ENCODE measurements at places on chromosomes 1 and 21.

DNA sequence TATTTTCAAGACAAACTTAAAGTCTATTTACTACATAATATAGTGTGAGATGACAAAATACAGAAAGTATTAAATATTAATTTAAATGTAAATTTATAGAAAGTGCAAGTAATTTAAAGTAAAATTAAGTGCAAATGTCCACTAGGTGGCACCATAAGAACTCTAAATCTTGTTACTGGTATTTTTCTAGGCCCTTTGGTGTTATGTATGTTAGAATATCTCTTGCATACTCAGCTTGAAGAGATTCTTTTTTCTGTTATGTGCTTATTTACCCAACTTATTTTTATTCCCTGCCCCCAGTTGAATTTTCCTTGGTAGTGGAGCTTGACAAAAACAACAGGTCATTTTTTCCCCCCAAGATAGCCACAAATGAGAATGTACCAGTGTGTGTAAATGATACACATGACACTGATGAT, 71.5 kb downstream of the RPS6KC1 start:
- H3K27me3 ChIP-seq, result no peaks in the 10 kb centered on the region
- DNase-seq, result no peak
- no peaks in the 10 kb centered on the region for H3K36me3 ChIP-seq
- H3K27ac ChIP-seq, result no peak overlapping the region
- no peak overlapping the region for H3K4me3 ChIP-seq

- no peak for DNase-seq
- H3K27me3 ChIP-seq, result no peaks in the 10 kb centered on the region
- no peak overlapping the region for H3K4me3 ChIP-seq
- peaks cover 14% of the 10 kb centered on the region for H3K4me1 ChIP-seq
- H3K36me3 ChIP-seq, result no peaks in the 10 kb centered on the region
- peak overlapping the region; percentile 21 for H3K27ac ChIP-seq
These were observed 120.1 kb upstream of the RAVER2 start for GRCh38 chr1:64624808-64625207.

- H3K4me3 ChIP-seq, result no peak overlapping the region
- H3K4me1 ChIP-seq, result no peaks in the 10 kb centered on the region
- H3K27me3 ChIP-seq, result no peaks in the 10 kb centered on the region
These were observed 24.6 kb downstream of the NUF2 start for GRCh38 chr1:163346326-163346870.

- H3K4me1 ChIP-seq, result peaks cover 3% of the 10 kb centered on the region
- no peak overlapping the region for H3K27ac ChIP-seq
- no peak overlapping the region for H3K4me3 ChIP-seq
- H3K36me3 ChIP-seq, result no peaks in the 10 kb centered on the region
- no peak for DNase-seq
- no peaks in the 10 kb centered on the region for H3K27me3 ChIP-seq
These were observed 92.3 kb downstream of the ROR1 start for GRCh38 chr1:63866084-63866483.

GRCh38 chr1:43043695-43044094, 85.0 kb upstream of the SLC2A1 start:
- H3K4me3 ChIP-seq, result no peak overlapping the region
- no peaks in the 10 kb centered on the region for H3K27me3 ChIP-seq
- DNase-seq, result no peak
- no peak overlapping the region for H3K27ac ChIP-seq
- no peaks in the 10 kb centered on the region for H3K36me3 ChIP-seq
- no peaks in the 10 kb centered on the region for H3K4me1 ChIP-seq

DNA sequence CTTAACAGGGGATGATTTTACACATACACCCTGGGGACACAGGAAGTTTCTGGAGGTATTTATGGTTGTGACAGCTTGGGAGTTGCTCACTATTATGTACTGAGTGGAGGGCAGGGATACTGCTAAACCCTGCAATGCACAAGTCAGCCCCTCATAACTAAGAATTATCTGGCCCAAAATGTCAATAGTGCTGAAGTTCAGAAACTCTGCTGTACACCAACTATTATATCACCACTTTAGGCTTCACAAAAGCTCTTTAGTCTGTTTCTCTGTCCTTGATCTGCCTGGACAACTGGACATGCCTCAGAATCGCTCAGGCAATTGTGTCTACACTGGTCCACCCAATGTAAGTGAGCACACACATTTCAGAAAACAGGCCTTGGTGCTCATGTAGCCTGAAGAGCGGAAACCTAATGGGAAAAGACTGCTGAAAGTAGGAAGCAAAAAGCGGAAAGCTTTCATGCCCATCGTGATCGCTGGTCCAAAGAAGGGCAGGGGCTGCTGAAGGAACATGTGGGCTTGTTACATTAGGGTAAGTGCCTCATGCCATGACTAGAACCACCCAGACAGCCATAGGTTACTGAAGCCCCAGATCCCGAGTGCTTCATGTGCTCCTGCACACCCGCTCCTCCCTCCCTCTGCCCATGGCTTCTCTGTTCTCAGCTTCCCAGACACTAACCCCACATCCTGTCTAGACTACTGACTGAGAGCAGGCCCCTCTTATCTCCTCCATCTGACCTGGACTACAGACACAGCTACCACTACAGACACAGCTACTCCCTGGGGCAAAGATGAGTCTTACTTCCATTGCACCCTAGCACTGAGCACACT, 73.5 kb downstream of the LRIG2 start:
- H3K27me3 ChIP-seq, result no peaks in the 10 kb centered on the region
- H3K27ac ChIP-seq, result no peak overlapping the region
- no peak for DNase-seq
- H3K4me3 ChIP-seq, result no peak overlapping the region

- no peaks in the 10 kb centered on the region for H3K36me3 ChIP-seq
- peak overlapping the region; percentile 26 for H3K27ac ChIP-seq
- no peaks in the 10 kb centered on the region for H3K27me3 ChIP-seq
These were observed 6.0 kb downstream of the S100B start for GRCh38 chr21:46598581-46599572.

GRCh38 chr1:90712915-90713730, 4.0 kb downstream of the BARHL2 start:
- no peak for DNase-seq
- no peaks in the 10 kb centered on the region for H3K36me3 ChIP-seq
- H3K27me3 ChIP-seq, result no peaks in the 10 kb centered on the region
- H3K4me1 ChIP-seq, result peaks cover 2% of the 10 kb centered on the region

DNA sequence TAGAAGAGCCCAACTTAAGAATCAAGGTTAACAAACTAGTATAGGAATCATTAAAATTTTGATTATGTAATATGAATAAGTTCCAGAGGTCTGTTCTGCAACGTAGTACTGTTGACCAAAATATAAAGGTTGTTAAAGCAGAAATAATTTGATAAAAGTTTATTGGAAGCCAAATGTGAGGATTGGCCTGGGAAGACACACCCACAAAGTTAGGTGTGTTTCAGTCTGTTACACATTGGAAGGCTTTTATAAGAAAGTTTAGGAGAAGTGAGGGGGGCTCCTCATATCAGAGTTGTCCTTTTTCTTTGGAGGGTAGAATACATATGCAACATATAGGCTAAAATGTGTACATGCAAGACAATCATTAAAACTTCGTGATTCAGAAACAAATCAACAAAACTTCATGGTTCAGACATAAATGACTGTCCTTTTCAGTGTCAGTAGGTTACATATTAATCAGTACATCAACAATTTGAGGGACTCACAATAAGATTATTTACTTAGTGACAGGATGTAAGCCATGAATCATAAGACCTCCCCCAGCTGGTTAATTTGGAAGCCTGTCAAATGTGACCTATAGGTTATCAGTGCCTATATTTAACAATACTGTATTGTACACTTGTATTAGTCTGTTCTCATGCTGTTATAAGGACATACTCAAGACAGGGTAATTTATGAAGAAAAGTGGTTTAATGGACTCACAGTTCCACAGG, 245.0 kb upstream of the B3GALT2 start:
- no peaks in the 10 kb centered on the region for H3K36me3 ChIP-seq
- H3K4me1 ChIP-seq, result no peaks in the 10 kb centered on the region
- no peak overlapping the region for H3K27ac ChIP-seq
- H3K4me3 ChIP-seq, result no peak overlapping the region
- DNase-seq, result no peak

- no peak for DNase-seq
- H3K4me1 ChIP-seq, result no peaks in the 10 kb centered on the region
- no peak overlapping the region for H3K27ac ChIP-seq
- no peaks in the 10 kb centered on the region for H3K27me3 ChIP-seq
- no peaks in the 10 kb centered on the region for H3K36me3 ChIP-seq
- H3K4me3 ChIP-seq, result no peak overlapping the region
These were observed 140.3 kb upstream of the CSF3R start for GRCh38 chr1:36622741-36623648.

DNA sequence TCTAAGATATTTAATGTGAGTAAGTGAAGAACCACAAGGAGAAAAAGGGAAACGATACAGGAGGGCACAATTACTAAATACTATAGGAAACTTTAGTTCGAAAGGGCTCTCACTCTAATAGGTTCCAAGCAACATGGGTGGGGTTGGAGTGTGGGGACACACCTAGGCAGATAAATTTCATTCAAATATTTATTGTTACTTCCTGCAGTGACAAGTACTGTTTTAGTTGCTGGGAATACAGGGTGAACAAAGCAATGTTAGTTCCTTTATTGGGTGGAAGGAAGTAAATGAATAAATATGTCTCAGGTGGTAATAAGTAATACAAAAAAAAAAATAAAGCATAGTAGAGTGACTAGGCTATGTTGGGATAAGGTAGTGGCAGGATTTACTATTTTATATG, 73.2 kb upstream of the B3GALT2 start:
- no peaks in the 10 kb centered on the region for H3K36me3 ChIP-seq
- H3K4me1 ChIP-seq, result no peaks in the 10 kb centered on the region
- H3K4me3 ChIP-seq, result no peak overlapping the region
- no peak overlapping the region for H3K27ac ChIP-seq

GRCh38 chr1:227937838-227938145, 9.9 kb downstream of the WNT9A start:
- H3K4me1 ChIP-seq, result peaks cover 3% of the 10 kb centered on the region
- no peaks in the 10 kb centered on the region for H3K27me3 ChIP-seq
- no peaks in the 10 kb centered on the region for H3K36me3 ChIP-seq
- DNase-seq, result peak; percentile 15

DNA sequence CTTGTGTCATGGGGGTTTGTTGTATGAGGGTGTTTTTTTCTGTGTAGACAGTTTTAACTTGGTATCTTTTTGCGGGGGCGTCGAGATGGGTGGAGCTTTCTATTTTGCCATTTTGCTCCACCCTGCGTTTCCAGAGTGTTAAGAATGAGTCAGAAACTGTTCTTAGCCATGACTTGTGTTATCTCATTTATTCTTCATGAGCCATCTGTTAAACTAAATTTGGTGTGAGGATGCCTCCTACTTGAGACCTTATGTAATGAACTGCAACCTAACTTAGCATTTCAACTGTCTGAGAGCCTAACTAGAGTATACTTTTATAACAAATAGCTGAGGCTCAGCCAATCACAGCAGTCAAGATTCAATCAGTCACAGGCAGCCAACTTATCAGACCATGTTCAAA, 1873.5 kb downstream of the NCAM2 start:
- no peaks in the 10 kb centered on the region for H3K36me3 ChIP-seq
- no peak overlapping the region for H3K4me3 ChIP-seq
- no peak for DNase-seq
- H3K27ac ChIP-seq, result no peak overlapping the region
- no peaks in the 10 kb centered on the region for H3K4me1 ChIP-seq

DNA sequence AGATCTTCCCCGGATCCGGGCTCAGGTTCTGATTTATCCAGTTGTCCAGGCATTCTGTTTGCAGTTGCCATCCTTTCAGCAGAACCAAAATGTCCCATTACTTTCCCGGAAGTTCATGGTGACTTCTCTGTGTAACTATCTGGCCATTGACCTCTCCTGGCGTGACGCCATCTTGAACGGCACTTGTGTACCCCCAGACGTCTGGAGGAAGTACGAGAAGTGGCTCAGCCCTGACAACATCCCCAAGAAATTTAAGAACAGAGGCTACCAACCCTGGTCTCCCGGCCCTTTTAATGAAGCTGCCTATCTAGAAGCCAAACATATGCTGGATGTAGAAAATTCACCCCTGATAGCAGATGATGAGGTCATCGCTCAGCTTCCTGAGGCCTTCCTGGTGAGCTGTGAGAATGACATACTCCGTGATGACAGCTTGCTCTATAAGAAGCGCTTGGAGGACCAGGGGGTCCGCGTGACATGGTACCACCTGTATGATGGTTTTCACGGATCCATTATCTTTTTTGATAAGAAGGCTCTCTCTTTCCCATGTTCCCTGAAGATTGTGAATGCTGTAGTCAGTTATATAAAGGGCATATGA, 22.4 kb downstream of the AADACL4 start:
- H3K27me3 ChIP-seq, result no peaks in the 10 kb centered on the region
- no peaks in the 10 kb centered on the region for H3K36me3 ChIP-seq

- H3K27ac ChIP-seq, result no peak overlapping the region
- no peaks in the 10 kb centered on the region for H3K27me3 ChIP-seq
- no peak overlapping the region for H3K4me3 ChIP-seq
- no peak for DNase-seq
- no peaks in the 10 kb centered on the region for H3K36me3 ChIP-seq
- no peaks in the 10 kb centered on the region for H3K4me1 ChIP-seq
These were observed 13.3 kb downstream of the KCNJ10 start for GRCh38 chr1:160056648-160057169.

GRCh38 chr21:32101277-32101676, 177.6 kb downstream of the MIS18A start:
- H3K4me1 ChIP-seq, result no peaks in the 10 kb centered on the region
- no peaks in the 10 kb centered on the region for H3K27me3 ChIP-seq
- no peaks in the 10 kb centered on the region for H3K36me3 ChIP-seq
- no peak overlapping the region for H3K4me3 ChIP-seq

GRCh38 chr1:116994411-116994810, 7.1 kb upstream of the CD101 start:
- H3K27me3 ChIP-seq, result no peaks in the 10 kb centered on the region
- no peaks in the 10 kb centered on the region for H3K4me1 ChIP-seq
- no peak overlapping the region for H3K27ac ChIP-seq
- no peaks in the 10 kb centered on the region for H3K36me3 ChIP-seq

DNA sequence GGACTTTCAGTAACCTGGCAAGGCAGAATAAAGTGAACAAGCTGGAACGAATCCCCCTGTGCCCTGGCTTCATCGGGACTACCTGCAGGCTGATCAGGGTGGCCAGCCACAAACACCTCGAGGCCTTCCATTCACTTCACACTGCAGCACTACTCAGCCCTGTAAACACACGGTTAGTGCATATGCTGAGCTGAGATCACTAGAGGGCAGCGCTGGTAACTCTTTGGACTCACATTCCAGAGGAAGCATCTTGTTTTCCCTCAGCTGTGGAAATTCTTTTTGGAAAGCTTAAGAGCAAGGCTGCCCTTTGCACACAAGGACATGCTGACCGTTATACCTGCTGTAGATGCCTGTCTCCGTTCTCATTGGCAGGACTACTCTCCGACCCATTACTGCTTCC, 32.1 kb downstream of the PCSK9 start:
- no peaks in the 10 kb centered on the region for H3K36me3 ChIP-seq
- H3K27me3 ChIP-seq, result no peaks in the 10 kb centered on the region
- no peaks in the 10 kb centered on the region for H3K4me1 ChIP-seq
- H3K27ac ChIP-seq, result no peak overlapping the region
- no peak for DNase-seq

- no peak for DNase-seq
- H3K36me3 ChIP-seq, result no peaks in the 10 kb centered on the region
- H3K4me1 ChIP-seq, result no peaks in the 10 kb centered on the region
These were observed 12.6 kb downstream of the FLG2 start for GRCh38 chr1:152347116-152347728.

GRCh38 chr1:233509526-233509925, 104.4 kb upstream of the KCNK1 start:
- no peaks in the 10 kb centered on the region for H3K27me3 ChIP-seq
- H3K4me1 ChIP-seq, result no peaks in the 10 kb centered on the region
- no peak overlapping the region for H3K27ac ChIP-seq
- no peaks in the 10 kb centered on the region for H3K36me3 ChIP-seq

Measured in ovary (tissue), 10 donors.